Thyroid gland (tissue), 4 donors: ENCODE measurements at places on chromosomes 3 and 15.

- DNase-seq: no peak
Measured at GRCh38 chr3:159185443-159186050, 383.7 kb downstream of the MFSD1 start.

DNA sequence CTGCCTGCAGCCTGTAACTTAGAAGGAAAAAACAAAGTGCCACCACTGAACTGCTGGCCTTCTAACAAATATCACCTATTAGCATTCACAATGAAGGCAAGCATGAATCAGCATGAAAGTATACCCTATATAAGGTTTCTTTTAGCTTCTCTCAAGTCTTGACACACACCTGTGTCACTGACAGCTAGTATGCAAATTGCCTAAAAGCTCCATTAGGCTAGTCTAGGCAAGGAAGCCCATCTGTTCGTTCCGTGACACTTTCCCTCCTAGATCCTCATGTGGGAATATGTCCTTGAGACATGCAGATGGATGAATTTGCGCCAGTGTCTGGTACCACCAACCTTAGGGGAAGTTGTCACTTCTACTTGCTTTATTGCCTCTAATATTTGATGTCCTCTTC is 129.3 kb downstream of the RBMS3 start:
- DNase-seq: no peak

GRCh38 chr3:84962415-84962814 is 3.6 kb downstream of the CADM2 start:
- no peak for DNase-seq

DNA sequence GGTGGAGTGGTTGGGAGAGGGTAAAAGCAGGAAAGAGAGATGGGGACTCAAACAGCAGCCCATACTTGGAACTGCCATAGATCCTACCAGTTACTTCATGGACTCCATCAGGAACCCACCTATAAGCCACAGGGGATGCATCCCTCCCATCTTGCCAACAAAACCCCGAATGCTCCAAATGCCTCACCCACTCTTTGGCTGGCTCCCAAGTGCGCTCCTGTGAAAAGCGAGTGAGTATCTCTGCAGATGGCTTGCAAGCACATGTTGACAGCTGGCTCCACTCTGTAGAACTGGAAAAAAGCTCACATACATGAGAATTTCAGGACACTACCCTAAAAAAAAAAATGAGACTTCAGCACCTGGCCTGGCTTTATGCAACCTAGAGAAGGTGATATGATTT is 151.0 kb downstream of the UBE3A start:
- no peak for DNase-seq

GRCh38 chr3:141274411-141275031 is 42.9 kb downstream of the PXYLP1 start:
- no peak for DNase-seq

- no peak for DNase-seq
Measured at GRCh38 chr3:114718071-114718897, 424.5 kb downstream of the TIGIT start.

GRCh38 chr15:87634361-87634760 is 622.2 kb downstream of the NTRK3 start:
- no peak for DNase-seq

GRCh38 chr3:136802481-136802996 is 16.4 kb upstream of the SLC35G2 start:
- DNase-seq: no peak

GRCh38 chr3:162540421-162540820 is 1043.8 kb downstream of the OTOL1 start:
- no peak for DNase-seq

DNA sequence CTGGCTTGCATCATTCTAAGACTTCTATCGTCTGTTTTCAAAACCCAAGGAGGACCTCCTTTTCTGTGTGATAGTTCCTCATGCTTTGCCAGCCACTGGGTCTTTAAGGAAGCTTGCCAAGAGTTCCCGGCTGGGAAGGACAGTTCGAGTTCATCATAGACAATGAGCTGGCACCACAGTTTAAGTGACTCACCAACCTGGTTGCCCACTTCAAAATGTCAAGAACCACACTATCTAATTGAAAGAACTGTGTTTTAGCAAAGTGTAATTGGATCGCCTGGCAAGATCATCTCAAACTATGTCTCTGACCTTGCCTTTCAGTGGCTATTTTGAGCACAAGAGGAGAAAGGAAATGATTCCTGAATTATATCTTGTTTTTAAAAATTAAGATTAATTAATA is 27.9 kb downstream of the SOX2 start:
- no peak for DNase-seq

- no peak for DNase-seq
Measured at GRCh38 chr3:27454461-27454860, 29.7 kb downstream of the SLC4A7 start.

DNA sequence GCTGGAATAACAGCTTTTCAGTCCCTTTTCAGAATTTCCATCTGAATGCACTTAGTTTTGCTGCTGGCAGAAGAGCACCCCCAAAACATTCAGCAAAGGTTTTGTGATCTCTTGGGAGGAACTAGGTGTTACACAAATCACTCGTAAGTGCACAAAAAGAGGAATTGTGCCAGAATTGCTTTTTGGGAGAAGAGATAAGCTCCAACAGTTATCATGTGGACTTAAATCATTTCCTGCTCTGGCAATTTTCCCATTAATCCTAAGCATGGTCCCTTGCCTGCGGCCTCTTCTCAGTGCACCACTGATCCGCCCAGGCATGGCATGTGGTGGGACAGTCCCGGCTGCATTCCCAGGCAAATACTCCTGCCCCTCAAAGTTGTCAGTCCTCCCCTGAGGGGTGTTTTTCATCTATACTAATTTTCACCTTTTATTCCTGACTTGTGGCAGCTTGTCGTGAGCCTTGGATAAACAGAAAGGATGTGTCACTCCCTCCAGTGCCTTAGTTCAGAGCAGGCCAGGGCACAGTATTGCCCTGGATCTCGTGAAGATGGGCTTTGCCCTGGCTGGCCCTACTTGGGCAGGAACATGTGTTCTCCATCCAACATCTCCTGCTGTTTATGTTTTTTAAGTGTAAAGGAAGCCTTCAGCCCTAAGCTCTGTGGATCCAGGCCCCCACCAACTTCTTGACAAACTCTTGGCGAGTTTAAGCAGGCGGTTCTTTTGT is 44.6 kb upstream of the VILL start:
- DNase-seq: peak; percentile 79

DNA sequence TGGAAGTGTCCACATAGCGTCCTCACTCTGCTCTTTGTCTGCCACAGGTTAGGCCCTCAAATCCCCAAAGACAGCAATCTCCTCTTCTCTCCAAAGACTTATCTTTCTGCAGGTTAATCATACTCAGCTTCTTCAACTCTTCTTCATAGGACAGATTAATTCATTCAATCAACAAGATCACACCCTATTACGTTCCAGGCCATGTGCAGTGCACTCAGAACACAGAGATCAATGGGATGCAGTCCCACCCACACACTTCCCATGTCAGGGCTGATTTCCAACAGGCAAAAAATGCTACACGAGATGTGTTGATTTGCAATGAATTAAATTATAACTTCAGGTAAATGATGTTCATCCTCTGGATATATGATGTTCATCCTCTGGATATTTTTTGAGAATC is 33.5 kb upstream of the ZNF639 start:
- no peak for DNase-seq

GRCh38 chr15:101614761-101615160 is 37.4 kb downstream of the TM2D3 start:
- DNase-seq: no peak

DNA sequence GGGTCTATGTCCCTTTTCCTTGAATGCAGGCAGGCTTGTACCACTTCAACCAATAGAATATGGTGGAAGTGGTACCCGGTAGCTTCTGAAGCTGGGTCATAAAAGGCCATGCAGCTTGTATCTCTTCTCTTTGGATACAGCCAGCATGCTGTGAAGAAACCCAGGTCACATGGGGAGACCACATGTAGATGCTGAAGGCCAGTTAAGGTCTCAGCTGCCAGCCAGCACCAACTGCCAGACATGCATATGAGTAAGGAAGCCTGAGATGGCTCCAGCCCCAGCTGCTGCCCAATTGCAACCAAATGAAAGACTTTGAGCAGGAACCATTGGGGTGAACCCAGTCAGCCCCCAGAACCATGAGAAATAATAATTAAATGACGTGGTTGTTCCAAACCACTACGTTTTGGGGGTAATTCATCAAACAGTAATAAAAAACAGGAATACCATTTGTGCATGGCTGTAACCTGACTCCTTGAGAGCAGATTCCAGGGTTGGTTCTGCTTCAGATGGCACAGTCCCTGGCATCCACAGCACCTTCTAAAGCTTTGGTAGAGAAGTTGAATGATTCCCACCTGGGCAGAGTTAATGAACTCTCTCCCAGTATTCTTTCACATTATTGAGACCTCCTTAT is 3.8 kb downstream of the RBP2 start:
- no peak for DNase-seq

DNA sequence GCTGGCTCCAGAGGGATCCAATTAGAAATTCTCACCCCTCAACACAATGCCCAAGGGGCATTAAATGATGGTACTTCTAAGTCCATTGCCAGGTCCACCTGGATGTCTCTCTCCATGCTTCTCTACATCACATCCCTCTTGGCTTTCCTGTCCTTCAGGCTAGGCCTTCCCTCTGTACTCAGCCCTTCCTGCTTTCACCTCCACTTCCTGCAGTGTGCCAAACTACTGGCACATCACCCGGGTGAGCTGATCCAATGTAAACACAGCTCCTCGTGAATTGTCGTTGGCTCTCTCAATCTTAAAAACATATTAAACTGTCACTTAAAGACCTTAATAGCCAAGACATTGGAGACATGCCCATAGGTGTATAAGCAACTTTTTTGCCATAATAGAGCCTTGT is 4.0 kb downstream of the LMCD1 start:
- peak; percentile 36 for DNase-seq

DNA sequence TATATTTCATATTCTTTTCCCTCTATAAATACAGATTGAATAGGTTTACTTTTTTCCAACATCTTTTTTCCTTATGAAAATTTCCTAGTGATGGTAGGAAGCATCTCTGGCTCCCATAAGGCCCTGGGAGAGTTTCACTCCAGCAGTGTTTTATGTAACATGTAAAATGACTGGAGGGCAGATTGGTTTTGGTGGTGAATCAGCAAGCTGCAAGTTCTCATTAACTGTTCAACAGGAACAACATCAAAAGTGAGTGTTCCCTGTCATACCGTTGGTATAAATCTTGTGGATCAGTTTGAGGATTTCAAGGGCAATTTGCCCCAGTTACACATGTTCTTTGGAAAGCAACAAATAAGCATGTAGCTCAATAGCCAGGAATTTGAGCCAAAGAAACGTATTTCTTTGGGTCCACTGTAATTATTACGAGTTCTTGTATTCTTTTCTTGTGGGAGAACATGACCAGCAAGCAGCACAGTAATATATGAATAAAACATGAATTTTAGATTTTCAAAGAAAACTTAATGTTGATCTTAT is 345.7 kb downstream of the SV2B start:
- no peak for DNase-seq

- no peak for DNase-seq
Measured at GRCh38 chr3:123298903-123299302, 97.2 kb downstream of the SEC22A start.

GRCh38 chr3:94615275-94616065 is 552.6 kb downstream of the NSUN3 start:
- DNase-seq: no peak

DNA sequence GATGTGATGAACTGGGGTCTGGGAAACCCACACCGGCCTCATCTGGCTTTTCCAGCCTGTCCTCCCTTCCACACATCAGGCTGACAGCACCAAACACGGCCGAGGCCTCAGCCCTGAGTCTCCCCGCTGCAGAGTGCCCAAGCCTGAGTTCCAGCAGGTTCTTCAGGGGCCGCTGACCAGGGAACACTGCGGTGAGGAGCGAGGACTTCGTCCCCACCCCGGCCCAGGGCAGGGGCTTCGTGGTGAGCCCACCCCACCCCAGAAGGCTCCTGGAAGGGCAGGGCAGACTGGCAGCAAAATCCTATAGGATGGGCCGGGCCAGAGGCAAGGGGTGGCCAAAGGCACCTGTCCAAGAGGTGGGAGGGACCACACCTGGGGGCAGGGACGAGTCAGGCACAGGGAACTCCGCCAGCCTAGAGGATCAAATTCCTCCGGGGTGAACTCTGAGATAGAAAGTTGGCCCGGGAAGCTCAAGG is at the start of gene SLC51A:
Gene SLC51A, plus strand, starts transcription at position 446 of the 476 bp plus-strand sequence. CDS start 179 bp downstream, outside the sequence.
- DNase-seq: peak; percentile 64

GRCh38 chr3:126442094-126442855 is 33.4 kb downstream of the ZXDC start:
- no peak for DNase-seq

DNA sequence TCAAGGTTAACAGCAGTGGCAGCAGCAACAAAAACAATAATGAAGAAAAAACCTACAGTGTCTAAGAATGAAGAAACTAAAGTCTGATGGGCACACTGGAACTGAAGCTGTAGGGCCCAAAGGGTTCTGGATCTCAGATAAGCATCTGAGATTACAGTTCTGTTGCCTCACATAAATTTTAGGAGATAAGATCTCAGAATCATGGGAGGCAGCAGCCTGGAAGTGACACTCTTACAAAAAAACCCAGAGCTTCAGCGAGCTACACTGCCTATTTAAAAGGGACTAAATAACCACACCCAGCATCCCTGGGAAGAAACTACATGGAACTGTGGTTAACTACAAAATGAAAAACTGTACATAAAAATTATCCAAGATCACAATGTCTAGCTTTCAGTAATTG is 61.2 kb downstream of the PLD1 start:
- DNase-seq: no peak

GRCh38 chr3:115658032-115658336 is 34.7 kb downstream of the GAP43 start:
- DNase-seq: no peak

DNA sequence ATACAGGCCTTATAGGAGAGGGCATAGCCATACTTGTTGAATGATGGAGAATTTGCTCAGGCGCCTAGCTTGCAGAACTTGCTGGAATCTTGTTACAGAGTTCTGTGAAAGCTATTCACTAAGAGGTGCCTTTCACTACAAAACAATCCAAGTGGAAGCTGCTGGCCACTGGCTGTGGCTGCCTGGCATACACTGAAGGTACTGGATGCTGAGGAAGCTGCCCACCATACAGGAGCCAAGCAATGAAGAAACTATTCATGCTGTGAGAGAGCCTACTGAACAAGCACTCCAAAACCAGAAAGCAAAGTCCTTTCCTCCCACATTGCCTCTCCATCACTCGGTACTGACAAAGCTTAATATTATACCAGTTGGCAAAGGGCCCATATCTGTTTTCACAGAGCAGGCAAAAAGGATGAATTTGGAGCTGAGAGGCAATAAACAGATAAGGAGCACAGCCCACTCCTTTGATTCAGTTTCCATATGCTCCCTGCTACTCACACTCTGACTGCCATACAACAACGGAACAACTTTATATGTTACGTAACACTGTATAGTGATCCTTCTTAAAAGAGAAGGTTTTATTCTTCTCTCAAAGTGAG is 192.6 kb upstream of the ALCAM start:
- DNase-seq: no peak

- no peak for DNase-seq
Measured at GRCh38 chr15:87578776-87579175, 677.8 kb downstream of the NTRK3 start.

- no peak for DNase-seq
Measured at GRCh38 chr3:129746629-129747028, 140.2 kb upstream of the PLXND1 start.
